ENCODE measurements at places on chromosomes 2 and 18.

GRCh38 chr2:188291617-188292347, at the start of gene GULP1:
Gene GULP1, plus strand, starts transcription at chr2:188291874. Its CDS starts 185,829 bp downstream, at chr2:188477703.
- DNase-seq: peak; percentile 44

GRCh38 chr2:39625193-39625926, 40.4 kb upstream of the TMEM178A start:
- DNase-seq: no peak

GRCh38 chr18:47168913-47169312, 7.3 kb downstream of the IER3IP1 start:
- no peak for DNase-seq

DNA sequence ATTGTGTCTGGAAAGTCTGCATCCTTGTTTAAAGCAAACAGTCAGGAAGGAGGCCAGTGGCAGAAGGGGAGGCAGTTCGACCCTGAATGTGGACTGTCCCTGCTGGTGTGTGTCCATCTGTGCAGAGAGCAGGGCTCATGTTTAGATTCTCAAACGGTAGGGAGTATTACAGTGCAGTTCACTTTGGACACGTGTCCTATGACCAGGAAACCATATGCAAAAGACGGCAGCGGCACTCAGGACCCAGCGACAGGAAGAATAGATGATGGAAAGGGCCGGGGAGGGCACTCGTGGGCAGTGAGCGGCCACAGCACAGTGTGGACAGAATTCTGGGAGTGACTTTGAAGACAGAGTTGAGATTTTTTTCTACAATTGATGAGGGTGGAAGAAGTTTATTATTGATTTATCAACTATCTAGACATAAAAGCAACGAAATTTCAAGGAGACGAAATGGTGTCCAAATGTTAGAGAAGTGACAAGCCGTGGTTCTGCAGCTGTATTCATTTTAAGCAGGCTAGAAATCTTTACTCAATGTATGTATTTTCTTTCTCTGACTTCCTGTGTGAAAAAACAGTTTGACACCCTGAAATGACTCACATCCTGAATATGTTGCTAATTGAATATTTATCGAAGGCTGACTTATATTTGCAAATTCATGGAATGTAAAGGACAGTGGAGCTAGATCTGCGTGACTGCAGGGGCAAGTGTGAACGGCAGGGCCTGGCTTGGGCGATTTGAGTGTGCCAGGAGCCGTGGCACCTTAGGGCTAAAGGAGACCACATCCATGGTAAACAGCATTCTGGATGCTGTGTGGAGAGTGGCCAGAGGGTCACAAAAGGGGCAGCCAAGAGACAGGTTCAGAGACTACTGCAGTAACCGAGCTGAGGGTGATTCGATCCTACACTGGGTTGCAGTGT, 214.2 kb downstream of the PTGR3 start:
- no peak for DNase-seq

- no peak for DNase-seq
Measured at GRCh38 chr2:75077909-75078308, 119.5 kb downstream of the POLE4 start.

- no peak for DNase-seq
Measured at GRCh38 chr2:112045446-112046014, 9.5 kb upstream of the TMEM87B start.

DNA sequence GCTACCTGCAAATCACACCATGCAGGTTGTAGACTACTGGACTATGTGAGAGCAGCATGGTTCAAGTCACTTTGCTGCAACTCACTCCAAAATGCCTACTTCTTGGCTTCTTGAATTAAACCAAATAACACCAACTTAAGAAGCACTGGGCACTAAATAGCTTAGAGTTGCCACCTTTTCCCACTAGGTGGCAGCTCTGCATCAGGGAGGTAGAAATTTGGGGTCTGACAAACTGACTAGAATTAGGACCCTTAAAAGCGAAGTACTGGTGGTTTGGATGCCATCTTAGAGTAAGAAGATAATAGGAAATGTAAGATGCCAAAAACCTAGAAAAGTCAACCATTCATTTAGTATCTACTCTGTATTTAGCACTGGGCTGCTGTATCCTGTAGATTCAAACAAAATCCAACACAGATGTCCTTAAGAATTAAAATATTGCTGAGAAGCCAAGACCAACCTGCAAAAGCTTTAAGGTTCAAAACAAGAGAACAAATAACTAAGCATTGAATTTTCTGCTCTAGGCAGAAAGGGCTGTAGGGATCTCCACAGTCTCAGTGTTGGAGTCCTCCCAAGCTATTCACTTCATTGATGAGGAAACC, 65.5 kb downstream of the CCBE1 start:
- no peak for DNase-seq

DNA sequence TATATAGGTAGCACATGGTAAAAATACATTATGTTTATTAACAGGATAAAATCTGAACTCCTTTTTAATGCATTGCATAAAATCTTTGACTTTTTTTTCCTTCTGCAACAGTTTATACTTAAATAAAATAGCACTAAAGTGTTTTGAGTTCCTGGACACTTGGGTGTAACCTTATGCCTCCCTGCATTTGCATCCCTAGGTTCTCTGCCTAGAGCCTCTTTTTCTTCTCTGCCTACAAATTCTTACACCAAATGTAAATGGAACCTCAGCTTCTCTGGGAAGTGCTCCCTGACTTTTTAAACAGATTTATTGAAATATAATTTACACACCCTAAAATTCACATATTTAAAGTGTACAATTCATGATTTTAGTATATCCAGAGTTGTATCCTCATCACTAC, 1017.6 kb downstream of the CNTNAP5 start:
- DNase-seq: no peak

GRCh38 chr2:103520547-103520946, 758.7 kb downstream of the TMEM182 start:
- DNase-seq: no peak

GRCh38 chr18:24983566-24984139, 368.3 kb downstream of the ZNF521 start:
- no peak for DNase-seq

DNA sequence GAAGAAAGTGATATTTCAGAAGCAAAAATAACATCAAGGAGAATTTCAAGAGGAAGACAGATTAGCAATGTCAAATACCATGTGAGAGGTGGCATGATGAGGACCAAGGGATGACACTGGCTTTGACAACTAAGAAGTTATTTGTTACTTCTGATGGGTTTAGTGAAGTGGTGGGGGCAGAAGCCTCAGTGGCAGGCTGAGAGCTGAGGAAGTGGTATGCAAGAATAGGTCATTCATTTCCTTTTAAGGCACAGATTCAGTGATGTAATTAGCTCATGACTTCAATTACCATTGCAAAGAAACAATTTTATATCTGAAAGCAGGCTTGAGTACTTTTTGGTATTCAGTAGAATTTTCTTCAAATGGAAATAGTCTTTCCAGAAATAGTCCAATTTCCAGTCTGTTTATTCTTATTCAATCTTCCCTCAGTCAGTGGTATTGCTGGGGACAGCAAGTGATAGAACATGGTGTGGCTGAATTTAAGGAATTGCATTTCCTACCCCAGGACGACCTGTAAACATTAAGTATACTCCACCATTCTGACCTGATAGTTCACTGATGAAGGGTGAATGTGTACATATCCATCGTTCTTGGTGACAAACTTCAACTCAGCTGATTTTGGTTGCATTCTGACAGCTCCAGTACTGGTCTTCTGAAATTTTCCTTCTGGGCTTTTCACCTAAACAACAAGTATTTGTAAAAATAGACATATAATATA, 28.2 kb downstream of the GEMIN6 start:
- no peak for DNase-seq

GRCh38 chr2:217954469-217954868, 48.3 kb downstream of the TNS1 start:
- no peak for DNase-seq

DNA sequence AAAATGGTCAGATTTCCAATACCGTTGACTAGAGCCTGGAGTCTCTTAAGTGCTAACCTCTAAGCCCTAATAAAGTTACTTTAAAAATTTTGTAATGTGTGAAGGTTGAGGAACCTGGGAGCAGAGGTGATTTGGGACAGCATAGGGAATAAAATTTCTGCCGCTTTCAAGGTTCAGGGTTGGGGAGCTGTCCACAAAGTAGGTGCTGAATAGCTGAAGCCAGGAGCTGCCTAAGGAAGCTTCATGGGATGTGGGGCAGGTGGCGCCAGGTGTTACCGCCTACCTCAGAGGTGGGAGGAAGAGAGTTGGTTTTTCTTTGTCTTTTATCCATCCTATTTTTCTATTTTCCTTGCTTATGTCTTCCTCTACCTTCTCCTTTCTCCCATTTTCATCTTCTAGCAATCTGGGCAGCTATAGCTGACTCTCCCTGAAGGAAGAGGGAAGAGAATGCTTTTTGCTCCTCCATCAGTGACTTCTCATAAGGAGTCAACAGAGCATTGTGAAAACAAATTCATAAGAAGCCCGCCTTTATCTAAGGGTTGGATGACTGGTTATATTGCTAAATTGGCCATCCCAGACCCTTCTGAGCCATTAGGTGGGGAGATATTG, 178.7 kb downstream of the CLIP4 start:
- no peak for DNase-seq

DNA sequence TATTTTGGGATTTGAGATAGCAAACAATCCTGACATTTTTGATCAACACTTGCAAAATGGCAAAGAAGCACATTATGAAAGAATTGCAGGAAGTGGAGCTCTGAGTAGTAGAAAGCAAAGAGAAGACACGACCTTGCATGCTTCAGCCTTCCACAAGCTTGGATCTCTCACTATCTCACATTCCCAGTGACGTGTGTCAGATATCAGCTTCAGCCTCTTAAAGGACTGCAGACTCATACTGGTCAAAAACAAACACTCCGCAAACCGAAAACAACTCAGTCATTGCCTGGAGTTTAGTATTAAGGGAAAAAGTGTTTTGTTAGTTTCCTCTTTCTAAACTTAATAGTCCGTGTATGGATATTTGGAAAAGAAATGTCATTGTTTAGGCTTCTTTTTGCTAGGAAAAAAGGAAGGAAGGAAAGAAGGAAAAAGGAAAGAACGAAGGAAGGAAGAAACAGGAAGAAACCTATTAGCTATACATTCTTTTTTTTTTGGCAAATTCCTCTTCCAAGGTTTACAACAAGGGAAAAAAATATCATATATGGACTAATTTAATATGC, 32.6 kb upstream of the SLC40A1 start:
- no peak for DNase-seq

- no peak for DNase-seq
Measured at GRCh38 chr2:190973726-190974628, 40.0 kb downstream of the STAT1 start.

DNA sequence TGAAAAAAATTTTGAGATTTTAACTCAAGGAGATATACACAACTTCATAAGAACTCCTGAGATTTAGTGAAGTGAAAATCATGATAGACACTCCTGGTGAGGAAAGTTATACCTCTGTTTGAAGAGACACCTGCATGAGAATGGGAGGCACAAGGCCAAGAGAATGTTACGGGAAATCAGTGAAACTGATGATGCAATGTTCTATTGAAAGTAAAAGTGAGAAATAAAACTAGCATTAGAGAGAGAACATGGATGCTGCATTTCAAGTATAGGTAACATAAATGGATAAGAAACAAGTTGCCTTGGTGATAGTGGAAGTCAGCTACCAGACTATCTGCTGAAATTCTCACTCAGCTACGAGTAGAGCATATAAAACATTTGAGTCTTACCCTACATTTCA, 562.1 kb upstream of the FANCL start:
- DNase-seq: no peak

- DNase-seq: peak; percentile 39
Measured at GRCh38 chr2:10332402-10333246, 29.9 kb downstream of the HPCAL1 start.

DNA sequence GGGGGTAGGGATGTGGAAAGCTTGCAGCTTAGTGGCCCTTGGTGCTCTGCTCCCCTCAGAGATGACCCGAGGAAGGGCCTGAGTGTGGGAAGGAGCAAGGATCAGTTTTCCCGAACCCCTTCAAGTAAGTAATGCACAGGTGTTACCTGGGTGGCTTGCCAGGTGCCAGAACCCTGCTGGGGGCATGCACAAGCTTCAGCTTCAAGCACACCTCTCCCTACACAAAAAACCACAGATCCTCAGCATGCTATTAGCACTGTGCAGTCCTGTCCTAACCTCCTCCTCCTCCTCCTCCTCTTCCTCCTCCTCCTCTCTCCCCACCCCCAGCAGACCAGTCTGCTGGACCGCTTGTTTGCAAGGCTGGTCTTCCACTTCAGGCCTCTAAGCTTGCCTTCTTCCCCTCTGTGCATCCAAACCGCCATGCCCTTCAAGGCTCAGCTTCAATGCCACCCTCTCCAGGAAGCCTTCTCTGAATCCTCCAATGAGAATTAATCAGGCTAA, 114.8 kb downstream of the ACAA2 start:
- DNase-seq: no peak

DNA sequence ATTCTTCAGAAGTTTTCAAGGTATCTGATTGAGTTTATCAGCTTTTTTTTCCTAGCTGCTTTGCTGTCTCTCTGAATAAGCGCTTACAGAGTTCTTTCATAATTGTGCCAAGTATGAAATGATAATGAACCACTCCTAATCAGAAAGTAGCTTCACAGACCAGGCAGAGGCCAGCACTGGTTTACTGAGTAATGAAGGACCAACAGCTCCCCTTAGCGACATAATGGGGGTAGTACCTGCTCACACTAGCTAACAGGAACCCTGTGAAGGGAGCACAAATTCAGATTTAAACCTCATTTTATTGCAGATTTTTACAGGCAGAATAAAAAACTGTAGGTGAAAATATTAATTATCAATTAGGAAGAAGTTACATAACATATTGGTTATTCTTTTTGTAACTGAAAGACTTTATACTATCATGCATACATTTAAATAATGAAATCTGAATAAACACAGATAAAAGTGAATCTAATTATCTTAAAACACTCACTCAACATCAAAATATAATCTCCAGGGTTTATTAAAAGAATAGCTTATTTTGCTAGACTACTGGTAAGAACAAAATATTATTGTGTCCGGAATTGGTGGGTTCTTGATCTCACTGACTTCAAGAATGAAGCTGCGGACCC, 53.7 kb upstream of the LRRC30 start:
- DNase-seq: peak; percentile 62

DNA sequence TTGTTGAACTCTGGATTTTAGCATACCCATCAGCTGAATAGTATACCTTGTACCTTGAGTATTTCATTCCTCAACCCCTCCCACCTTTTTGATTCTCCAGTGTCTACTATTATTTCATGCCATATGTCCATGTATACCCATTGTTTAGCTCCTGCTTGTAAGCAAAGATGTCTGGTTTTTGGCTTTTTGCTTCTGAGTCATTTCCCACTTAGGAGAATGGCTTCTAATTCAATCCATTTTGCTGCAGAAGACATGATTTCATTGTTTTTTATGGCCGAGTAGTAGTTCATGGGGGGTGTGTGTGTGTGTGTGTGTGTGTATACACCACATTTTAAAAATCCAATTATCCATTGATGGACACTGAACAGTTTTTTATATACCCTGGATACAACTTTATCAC, 24.3 kb upstream of the MOCOS start:
- no peak for DNase-seq

DNA sequence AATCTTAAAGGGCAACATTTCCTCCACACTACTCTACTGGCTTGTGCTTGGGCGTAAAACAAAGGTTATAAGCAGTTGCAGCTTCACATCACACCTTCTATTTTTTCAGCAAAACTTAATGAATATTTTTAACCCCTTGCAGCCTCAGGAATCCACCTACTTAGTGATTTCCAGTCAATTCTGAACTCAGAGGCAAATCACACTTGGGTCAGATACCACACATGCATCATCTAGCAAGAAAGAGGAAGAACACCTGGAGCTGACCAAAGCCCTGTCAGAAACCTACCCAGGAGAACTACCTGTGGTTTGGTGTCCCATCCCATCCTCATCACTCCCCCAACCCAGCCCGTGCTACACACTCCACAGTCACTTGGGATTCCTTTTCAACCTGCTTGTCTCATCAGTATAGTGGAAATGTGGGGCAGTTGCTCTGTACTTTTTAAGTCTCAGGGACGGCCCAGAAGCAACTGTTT, 25.5 kb downstream of the PIAS2 start:
- DNase-seq: no peak
